Calu3 (cell line): ENCODE measurements at places on chromosomes 5 and 9.

- no peak overlapping the region for H3K4me3 ChIP-seq
- no peak for DNase-seq
- no peaks in the 10 kb centered on the region for H3K36me3 ChIP-seq
- no peak overlapping the region for H3K27ac ChIP-seq
- H3K27me3 ChIP-seq, result peaks cover 33% of the 10 kb centered on the region
- H3K4me1 ChIP-seq, result no peaks in the 10 kb centered on the region
Measured at GRCh38 chr9:138082918-138083636, 205.5 kb downstream of the CACNA1B start.

DNA sequence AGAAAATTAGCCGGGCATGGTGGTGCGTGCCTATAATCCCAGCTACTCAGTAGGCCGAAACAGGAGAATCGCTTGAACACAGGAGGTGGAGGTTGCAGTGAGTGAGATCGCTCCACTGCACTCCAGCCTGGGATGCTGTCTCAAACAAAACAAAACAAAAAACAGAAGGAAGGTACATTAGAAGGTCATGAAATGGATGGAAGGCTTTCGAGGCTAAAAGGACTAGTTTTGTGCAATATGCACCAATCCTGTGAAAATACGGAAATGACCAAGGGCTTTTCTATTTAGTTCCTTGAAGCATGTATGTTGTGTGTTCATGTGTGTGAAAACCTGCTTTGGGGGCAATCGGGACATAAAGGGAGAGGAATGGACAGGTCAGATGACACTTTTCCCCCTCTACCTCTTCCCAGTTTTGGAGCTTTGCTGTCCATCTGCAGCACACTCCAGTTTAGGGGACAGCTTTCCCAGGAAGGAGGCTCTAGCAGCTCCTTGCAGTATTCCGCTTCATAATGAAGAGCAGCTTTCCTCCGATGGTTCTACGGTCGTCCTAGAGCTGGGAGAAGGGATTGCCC is 15.0 kb downstream of the SPRY4 start:
- peaks cover 28% of the 10 kb centered on the region for H3K36me3 ChIP-seq
- H3K27ac ChIP-seq, result no peak overlapping the region
- no peaks in the 10 kb centered on the region for H3K4me1 ChIP-seq
- no peak overlapping the region for H3K4me3 ChIP-seq
- no peak for DNase-seq
- H3K27me3 ChIP-seq, result no peaks in the 10 kb centered on the region

- H3K4me1 ChIP-seq, result peaks cover 76% of the 10 kb centered on the region
- peak overlapping the region; percentile 93 for H3K27ac ChIP-seq
Measured at GRCh38 chr5:170756691-170757090, 26.8 kb upstream of the GABRP start.

- no peak within 1 kb of the TSS for H3K27ac ChIP-seq
- peaks cover 24% of the 10 kb centered on the region for H3K4me1 ChIP-seq
- DNase-seq, result no peak
- H3K27me3 ChIP-seq, result no peaks in the 10 kb centered on the region
Measured at GRCh38 chr5:141412854-141413539, at the start of gene PCDHGA10. Gene PCDHGA10 (plus strand): TSS chr5:141412987. CDS start chr5:141413176, 189 bp downstream.

GRCh38 chr5:158621391-158621790 is 478.3 kb downstream of the EBF1 start:
- H3K4me1 ChIP-seq, result no peaks in the 10 kb centered on the region
- DNase-seq, result no peak
- H3K27ac ChIP-seq, result no peak overlapping the region
- no peak overlapping the region for H3K4me3 ChIP-seq

DNA sequence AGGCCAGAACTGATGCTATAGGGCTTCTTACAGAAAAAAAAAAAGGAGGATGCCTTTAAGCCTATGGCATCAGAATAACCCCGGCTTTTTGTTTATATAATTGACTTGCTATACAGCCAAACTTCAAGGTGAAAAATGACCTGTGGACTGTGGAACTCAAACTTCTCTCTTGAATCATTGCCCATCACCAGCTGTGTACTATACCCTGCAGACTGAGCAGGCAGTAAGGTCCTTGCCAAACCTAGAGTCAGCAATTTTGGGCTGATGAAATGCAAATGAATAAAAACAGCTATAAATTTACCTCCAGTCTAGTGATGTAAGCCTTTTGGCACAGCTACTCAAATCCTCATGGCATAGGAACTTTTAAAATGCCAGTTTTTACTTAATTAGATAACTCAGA is 44.5 kb upstream of the PPP3R2 start:
- no peak overlapping the region for H3K4me3 ChIP-seq
- H3K4me1 ChIP-seq, result no peaks in the 10 kb centered on the region

- H3K27ac ChIP-seq, result peak overlapping the region; percentile 3
- H3K36me3 ChIP-seq, result no peaks in the 10 kb centered on the region
- H3K4me1 ChIP-seq, result peaks cover 10% of the 10 kb centered on the region
Measured at GRCh38 chr5:101306391-101307137, 403.5 kb upstream of the ST8SIA4 start.
